Suprapubic skin (tissue), 4 donors: ENCODE measurements at places on chromosomes 1 and 21. TPM values are rescaled to one million over a fixed set of nuclear protein-coding genes. Genes with fewer than 3 reads are reported as not detected.

The CYP2J2 gene
- 5.5 TPM for total RNA-seq

DNA sequence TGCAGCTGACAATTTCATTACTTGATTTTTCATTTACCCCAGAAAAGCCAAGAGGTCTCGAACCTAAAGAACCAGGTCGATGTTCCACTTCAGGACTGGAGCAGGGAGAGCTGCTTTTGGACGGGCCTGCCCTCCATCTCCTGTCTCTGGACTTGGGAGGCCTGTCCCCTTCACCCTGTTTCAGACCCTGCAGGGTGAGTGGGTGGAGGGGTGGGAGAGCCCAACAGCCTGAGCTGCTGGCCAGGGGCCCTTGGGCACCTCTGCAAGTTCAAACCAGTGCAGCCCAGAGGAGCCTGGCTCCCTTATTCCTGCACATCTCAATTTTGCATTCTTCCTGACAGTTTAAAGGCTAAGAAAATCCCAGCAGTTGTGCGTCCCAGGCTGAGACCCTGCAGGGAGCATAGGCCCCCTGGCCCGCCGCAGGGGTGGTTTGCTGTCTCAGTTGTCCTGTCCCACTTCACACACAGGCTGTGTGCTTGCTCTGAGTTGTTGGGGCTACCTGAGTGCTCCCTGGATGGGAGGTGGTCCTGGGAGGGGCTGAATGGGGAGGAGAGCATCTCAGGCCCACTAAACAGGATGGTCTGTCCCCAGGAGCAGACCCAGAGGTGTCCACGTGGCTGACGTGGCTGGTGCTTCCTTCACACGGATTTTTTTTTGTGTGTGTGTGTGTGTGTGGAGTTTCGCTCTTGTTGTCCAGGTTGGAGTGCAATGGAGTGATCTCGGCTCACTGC lies 443.7 kb downstream of the PTPRU start:
- no peak for DNase-seq

The CFHR3 gene
- total RNA-seq, result not detected

The GREM2 gene
- total RNA-seq, result 0.44 TPM

The OLIG1 gene
- total RNA-seq, result not detected

- no peak for DNase-seq
Observed at GRCh38 chr21:36485476-36485875, 5.6 kb upstream of the CLDN14 start.

DNA sequence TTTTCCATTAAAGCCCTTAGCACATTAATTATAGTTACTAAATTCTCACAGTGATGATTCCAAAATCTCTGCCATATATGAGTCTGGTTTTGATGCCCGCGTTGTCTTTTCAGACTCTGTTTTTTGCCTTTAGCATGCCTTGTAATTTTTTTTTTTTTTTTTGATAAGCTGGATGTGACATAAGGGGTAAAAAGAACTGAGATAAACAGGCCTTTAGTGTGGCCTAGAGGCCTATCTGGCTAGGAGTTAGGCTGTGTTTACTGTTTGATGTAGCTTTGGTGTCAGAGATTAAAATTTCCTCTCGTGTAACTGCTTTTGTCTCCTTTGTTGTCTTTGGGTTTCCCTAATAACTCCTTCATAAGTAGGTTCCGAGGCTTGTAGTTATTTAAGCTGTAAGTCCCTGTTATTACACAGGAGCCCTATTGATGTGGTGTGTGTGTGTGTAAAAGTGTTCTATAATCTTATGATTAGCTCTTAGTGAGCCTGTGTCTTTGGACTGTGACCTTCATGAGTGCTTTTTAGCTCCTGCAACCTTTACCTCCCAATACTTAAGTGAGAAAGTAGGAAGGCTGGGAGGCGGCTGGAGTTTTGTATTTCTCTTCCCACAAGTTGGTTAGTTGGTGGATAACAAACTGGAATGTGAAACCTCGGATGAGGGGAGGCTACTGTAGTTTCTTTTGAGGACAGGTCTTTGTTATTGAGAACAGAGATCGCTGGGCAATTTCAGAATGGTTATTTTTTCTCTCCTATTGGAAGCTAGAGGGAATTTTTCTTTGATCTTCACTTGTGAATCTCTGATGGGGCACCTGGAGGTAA lies 19.3 kb downstream of the HS2ST1 start:
- no peak for DNase-seq

DNA sequence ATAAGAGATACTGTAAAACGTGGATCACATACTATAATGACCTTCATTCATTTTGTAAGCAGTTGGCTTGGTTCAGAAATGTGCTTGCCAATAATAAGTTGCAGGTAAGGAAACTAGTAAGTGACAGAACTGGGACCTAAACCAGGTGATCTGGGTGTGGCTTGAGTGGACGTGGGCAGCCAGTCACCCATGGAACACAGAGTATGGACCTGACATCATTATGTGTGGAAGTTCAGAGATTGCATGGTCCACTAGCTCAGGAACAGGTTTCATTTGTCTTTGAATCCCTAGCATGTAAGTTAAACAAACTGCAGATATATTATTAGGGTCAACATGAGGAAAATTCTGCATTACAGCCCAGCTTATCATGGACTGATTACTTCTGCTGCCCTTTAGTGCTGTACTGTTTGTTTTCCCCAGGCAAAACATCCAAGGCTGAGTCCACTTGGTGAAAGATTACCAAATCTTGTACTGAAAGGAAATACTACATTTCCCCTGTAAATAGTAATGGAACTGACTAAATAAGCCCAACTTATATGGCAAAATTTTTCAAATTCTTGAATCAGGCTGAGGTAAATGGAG lies 327.3 kb upstream of the SGIP1 start:
- DNase-seq, result no peak

The HOOK1 gene
- total RNA-seq, result 22.3 TPM

DNA sequence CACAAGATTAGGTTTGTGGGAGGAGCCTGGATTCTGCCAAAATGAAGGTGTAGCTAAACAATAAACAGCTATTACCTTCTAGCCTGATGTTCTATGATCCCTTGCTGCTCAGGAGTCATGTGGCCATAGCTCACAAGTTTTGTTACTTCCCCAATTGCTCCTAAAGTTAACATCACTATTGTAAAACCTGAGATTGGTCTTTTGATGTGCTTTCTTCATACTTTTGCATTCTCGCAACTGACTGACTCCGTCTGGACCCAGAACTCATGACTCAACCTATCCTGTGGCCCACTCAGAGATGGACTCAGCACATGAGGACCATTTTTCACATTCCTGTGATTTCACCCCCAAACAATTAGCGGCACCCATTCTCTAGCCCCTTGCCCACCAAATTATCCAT lies 69.1 kb downstream of the PTGS2 start:
- no peak for DNase-seq

The HCRTR1 gene
- total RNA-seq, result not detected

The HSPA13 gene
- total RNA-seq, result 3.0 TPM

- no peak for DNase-seq
Observed at GRCh38 chr21:23718446-23719285, 1888.6 kb downstream of the MRPL39 start.

DNA sequence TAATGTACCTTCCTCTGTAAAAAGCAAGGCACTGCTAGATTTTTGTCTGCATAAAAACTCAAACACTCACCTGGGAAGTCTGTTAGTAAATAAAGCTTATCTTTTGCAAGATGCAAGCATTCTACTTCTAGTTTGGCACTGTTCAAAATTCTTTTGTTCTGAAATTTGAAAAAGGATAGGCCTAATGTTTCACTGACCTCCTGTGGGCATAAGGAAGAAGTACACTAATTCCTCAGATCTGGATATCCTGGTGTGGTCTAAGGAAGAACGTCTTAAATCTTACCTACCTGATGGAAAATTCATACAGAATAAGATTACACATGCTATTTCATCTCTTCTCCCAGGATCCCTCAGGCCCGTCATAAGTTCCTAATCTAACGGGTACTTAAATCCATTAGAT lies 93.5 kb upstream of the CAMK1G start:
- DNase-seq, result no peak

DNA sequence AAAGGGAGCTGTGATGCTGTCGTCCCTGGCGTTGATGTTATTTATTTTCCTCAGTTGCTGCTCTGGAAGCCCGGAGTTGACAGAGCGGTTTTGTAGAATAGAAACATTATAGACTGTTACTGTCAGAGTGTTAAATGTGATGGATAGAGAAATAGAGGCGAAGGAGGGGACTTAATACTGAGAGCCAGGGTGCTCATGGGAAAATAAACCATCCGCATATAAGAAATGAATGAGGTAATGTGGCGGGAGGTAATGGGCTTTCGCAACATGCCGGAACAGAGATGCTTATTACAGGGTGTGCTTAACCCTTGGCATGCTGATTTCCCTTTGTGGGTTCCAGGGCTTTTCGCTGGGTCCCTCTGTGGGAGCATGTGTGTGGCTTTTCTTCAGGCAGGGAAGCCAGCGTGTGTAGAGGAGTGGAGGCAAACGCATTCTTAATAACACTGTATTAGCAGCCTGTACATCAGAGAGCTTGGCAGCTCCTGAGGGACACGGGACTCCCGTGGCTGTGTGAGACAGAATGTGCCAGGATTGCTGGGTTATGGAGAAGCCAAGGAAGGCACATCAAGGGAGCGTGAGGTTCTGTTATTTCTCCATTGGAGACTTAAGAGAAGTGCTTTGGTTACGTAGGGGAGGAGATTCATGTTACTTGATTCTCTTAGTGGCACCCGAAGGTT lies 141.0 kb downstream of the PBX1 start:
- DNase-seq, result no peak

The RGSL1 gene
- not detected for total RNA-seq

DNA sequence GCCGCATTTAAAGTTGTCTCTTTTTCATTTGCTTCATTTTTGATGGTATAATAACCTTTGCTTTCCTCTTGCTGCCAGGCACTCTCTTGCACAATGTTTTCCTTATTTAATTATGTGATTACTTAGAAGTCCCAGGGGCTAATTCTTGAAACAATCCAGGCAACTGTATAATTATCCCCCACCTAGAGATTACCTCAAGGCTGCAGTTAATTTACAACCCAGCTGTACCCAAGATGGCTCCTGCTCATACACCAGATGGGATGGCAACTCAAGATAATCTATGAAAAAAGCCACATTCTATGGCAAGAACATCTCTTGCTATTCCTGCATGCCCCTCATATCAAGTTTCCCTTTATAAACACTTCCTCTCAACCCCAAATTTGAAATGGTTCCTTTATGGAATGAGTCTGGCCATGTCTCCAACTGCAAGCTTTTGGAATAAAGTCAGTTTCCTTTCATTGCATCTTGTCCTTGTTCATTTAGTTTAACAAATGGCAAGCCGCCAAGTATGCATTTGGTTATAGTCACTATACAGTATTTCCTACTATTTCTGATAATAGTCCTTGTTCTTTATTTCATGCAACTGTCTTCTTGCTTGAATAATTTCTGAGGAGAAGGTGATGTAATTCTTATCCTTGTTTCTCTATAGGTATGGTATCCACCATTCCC lies 1042.6 kb downstream of the PLA2G4A start:
- DNase-seq, result no peak

DNA sequence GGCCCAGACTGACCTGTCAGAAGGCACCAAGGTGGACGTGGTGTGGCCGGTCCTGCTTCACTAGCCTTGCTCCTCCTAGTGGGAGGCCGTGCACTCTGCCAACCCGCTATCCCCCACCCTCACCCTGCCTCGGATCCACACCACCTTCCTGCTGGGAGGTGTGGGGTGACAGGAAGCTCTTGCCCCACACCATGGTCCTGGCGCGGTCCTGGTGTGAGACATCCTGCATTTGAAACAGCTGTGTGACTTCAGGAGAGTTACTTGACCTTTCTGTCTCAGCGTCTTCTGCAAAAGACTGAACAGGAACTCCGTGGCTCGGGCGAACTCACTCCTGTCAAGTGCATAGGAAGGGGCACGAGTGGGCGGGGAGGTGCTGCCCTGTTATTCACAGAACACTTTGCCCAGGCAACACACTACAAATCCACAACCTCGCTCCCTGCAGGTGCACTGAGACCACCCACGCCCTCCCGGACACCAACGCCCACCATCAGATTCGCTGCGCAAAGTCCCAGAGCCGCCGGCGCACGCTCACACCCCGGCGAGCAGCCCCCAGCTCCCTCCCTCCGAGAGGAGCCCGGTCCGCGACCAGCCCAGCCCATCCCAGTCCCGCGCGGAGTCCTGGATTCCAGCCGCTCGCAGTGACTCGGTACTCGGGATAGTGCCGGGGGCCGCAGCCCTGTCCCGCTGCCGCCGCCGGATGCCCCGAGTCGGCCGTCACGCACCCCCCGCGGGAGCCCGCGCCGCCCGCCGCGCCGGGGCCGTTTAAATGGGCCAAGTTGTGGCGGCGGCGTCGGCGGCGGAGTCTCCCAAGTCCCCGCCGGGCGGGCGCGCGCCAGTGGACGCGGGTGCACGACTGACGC lies at the start of gene SAMD11:
SAMD11 (plus strand) TSS at position 793 of the 860 bp plus-strand sequence. CDS start 509 bp downstream, outside the sequence.
- DNase-seq, result no peak

DNA sequence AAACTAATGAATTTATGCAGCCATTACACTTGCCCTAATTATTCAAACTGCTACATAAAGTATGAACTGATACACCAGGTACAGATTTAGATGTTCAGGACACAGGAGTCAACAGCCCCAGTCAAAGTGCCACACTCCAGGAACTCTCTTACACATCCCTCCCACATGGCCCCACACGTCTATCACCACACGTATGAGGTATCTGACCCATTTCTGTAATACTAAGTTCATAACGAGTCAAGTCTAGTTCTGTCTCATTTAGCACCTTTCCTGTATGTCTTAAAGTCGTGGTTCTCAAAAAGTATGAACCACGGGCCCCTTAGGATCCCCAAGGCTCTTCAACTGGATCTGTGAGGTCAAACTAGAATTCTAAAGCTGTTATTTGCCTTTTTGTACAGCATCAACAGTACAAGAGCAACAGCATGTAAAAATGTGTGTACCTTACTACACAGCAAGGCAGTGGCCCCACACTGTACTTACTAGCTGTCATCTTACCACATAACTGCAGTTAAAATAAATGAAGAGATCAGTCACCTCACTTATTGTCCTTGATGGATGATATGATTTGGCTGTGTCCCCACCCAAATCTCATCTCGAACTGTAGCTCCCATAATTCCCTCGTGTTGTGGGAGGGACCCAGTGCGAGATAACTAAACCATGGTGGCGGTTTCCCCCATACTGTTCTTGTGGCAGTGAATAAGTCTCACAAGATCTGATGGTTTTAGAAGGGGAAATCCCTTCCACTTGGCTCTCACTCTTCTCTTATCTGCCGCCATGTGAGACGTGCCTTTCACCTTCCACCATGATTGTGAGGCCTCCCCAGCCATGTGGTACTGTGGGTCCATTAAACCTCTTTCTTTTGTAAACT lies 42.6 kb downstream of the SIPA1L2 start:
- DNase-seq, result no peak

DNA sequence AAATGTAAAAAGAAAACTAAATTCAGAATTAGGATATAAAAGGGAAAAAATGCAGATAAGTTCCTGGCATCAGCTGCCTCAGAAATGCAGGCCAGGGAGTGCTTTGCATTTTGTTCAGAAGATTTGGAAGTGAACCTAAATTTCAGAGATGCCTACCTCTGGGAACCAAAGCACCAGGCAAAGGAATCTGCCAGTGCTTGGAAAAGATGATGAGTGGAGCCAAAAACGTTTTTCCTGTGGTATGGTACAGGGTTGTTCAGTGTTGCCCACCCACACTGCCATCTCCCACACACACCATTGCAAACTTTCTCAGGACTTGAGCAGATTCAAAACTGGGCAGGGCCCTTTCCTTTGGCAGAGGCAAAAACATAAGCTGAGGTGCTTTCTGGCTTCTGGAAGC lies 349.5 kb downstream of the TGFB2 start:
- no peak for DNase-seq

GRCh38 chr21:37877171-37877570 lies 39.1 kb downstream of the KCNJ6 start:
- DNase-seq, result no peak

The ARPC5 gene
- 66.9 TPM for total RNA-seq

- no peak for DNase-seq
Observed at GRCh38 chr1:55275941-55276341, 60.8 kb upstream of the USP24 start.
